Stimulated activated CD4-positive, alpha-beta T cell treated with anti-CD3 and anti-CD28 coated beads, Interleukin-15, amount 100 ng/mL, for 1 hour (primary cell): ENCODE measurements at places on chromosomes 7 and 10.

GRCh38 chr10:35211390-35211789 lies 84.7 kb downstream of the CREM start:
- no peak for DNase-seq

DNA sequence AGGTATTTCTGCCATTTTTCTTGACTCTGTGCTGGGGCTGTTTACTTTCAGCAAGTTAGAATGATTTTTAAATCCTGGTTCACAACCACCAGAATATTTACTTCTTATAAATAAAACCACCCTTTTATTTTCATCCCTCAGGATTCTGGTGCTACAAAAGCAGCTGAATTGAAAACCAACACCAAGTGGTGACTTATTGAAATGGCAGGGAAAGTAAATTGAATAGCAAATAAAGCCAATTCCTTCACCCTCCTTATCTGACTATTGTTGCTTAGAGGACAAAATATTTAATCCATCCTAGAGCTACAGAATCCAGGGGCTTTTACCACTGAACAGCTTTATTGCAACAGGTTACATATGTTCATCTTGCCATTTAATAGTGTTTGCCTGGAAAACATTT lies 828.6 kb upstream of the GHITM start:
- DNase-seq, result no peak

- no peak for DNase-seq
Observed at GRCh38 chr7:80380957-80381356, 130.9 kb downstream of the GNAT3 start.

GRCh38 chr10:105857268-105858264 lies 1216.5 kb downstream of the SORCS3 start:
- DNase-seq, result no peak

DNA sequence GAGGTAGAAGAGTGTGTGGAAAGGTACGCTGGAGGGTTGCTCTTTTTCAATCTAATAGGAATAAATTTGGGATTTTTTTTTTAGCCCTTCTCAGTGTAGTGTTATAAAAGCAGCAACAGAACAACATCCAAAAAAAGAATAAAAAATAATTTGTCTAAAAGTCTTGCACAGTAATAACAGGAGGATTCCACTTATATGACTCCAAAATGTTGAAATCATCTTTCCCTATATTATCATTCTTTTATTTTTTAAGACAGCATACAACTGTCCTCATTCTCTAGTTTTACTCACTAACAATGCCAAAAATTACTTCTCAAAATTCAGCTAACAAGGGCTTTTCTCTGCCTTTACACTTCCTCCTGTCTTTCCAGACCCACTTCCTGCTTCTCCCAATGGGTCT lies 27.8 kb downstream of the IL2RA start:
- DNase-seq, result no peak

GRCh38 chr7:20778063-20778721 lies 8.5 kb downstream of the SP8 start:
- DNase-seq, result no peak

- DNase-seq, result no peak
Observed at GRCh38 chr7:4784799-4785198, 9.4 kb downstream of the AP5Z1 start.

- no peak for DNase-seq
Observed at GRCh38 chr7:158646766-158647474, 57.7 kb downstream of the NCAPG2 start.

GRCh38 chr10:131818510-131819234 lies 82.1 kb upstream of the PPP2R2D start:
- DNase-seq, result no peak

DNA sequence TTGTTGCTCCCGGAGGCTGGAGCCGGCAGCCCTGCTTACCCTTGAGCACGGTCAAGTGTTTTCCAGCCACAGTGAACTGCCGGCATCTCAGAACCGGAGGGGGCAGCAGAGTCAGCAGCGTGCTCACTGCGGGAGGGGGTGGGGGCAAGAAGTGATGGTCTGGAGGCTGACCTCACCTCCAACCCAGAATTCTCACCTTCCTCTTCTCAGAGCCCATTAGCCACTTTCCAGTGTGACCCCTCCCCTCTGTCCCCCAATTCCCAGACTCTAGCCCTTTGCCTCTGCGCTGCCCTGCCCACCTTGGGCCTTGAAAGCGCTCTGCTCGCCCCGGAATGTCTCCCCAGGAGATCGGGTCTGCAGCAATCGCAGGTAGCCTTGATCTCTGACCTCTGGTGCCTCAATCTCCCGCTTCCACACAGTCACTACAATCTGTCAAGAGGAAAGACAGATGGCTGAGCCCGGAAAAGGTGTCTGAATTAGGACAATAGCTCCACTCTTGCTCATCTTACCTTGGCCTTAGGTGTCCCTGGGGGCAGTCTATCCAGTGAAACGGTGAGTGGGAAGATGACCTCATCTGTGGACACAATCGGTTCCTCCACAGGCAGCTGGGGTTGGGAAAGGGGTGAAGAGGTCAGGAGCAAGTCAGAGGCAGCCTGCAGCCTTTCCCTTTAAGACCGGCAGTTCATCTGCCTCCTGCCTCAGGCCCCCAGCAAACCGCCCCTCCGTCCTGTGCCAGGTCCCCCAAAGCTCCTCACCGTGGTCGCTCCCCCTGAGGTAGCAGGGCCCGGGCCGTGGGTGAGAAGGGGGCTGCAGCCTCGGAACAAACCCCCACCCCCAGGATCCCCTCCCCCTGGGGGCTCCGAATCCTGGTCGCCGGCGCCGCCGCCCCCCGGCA lies 942 bp downstream of the TRAPPC14 start:
- DNase-seq, result no peak

DNA sequence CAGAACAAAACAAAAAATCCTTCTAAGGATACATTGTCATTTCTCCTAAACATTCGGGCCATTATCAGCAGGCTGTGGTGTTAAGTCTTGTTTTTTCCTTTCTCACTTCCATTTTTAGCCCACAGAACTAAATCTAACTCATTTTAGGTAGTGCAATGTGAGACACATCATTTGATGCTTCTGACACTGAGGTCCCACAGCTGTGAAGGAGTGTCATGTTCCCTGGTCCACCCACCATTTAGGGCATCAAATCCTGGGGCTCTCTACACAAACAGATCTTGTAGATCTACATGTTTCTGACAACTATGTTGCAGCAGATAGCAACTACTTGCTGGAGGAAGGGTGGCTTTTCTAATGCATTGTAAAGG lies 232.5 kb upstream of the IGFBP3 start:
- no peak for DNase-seq

DNA sequence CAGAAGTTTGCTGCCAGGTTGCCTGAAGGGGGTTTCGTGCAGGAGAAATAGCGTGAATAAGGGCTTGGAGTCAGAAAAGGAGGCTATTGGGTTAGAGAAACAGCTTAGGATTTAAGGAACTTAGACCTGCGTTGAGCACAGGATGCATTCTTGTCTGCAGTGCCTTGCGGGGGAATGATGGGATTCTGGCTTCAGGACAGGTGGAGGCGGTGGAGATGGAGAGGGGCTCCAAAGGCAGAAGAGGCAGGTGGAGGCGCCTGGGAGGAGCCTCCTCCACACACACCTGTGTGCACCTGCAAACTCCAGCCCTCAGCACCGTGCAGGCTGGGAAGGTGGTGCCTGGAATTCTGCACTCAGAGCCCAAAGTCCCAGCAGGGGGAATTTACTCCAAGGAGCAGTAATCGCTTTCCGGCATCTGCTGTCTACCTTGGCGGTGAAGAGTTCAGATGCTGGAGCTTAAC lies 1.8 kb downstream of the CLIP2 start:
- no peak for DNase-seq

- DNase-seq, result no peak
Observed at GRCh38 chr10:6988654-6989053, 408.6 kb upstream of the PRKCQ start.

- no peak for DNase-seq
Observed at GRCh38 chr7:1097120-1097504, 9.2 kb downstream of the GPER1 start.

GRCh38 chr7:98740643-98741042 lies 123.6 kb downstream of the NPTX2 start:
- no peak for DNase-seq

- DNase-seq, result peak; percentile 57
Observed at GRCh38 chr7:98021588-98022351, 31.8 kb upstream of the OCM2 start.

GRCh38 chr10:46233181-46233580 lies 53.6 kb upstream of the ANTXRL start:
- no peak for DNase-seq

- DNase-seq, result no peak
Observed at GRCh38 chr7:113890331-113891030, 28.3 kb downstream of the PPP1R3A start.

- no peak for DNase-seq
Observed at GRCh38 chr7:47329320-47329926, 252.5 kb downstream of the TNS3 start.

GRCh38 chr7:80876894-80877414 lies 41.9 kb downstream of the SEMA3C start:
- no peak for DNase-seq
